ENCODE measurements at places on chromosomes 2 and 18.
A peak's percentile ranks its signal among the peaks of the same experiment; 100 is the strongest.

- no peak for DNase-seq
Observed at GRCh38 chr2:240204431-240205276, 64.2 kb upstream of the OTOS start.

- no peak for DNase-seq
Observed at GRCh38 chr2:141125432-141125831, 1005.4 kb downstream of the LRP1B start.

DNA sequence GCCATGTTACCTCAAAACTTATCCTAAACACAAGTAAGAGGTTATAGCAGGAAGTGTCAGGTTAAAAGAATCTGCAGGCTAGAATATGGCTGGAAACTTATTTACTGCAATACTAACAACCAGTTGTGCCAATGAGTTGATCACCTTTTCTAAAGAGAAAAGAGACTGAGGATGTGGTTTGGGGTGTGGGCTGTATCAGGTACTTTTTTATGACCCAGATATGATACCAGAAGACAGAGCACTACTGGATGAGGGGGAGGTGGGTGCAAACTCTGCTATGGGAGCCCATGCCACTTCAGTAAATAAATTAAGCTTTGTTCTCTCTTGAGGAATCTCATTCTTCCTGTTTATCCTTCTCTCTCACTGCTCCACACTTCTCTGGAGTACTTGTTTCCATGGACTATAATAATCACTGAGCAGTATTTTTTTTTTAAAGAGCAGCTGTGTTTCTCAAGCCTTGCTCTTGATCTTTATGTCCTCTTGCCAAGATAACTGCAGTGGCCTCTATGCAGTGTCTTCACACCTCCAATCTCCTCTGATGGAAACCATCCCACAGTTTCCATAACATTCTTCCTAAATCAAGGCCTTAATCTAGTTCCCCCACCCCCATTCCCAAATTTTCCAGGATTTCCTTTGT is 51.2 kb upstream of the NOSTRIN start:
- DNase-seq, result no peak

- no peak for DNase-seq
Observed at GRCh38 chr2:20977520-20978180, 66.2 kb downstream of the APOB start.

DNA sequence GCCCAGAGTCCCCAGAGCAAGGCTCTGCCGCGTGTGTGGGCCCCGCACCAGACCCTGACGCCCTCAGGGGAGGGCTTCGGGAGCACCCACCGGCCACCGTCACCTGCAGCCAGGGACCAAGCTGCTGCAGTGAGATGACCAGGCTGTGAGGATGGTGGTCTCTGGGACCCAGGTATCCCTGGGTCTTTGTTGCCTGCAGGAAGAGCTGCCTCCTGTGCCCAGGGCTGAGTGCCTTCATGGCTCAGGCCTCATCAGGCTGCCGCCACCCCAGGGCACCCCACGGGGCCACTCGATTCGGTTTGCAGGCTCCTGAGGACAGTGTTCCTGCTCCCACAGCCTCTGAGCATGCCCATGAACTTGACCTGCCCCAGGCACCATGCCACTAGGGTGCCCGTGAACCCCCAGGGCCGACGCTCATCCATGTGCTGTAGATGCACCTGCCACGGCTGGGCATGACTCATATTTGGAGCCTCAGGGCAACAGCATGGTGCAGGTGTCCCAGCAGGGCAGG is 109.8 kb downstream of the FAM210A start:
- no peak for DNase-seq

DNA sequence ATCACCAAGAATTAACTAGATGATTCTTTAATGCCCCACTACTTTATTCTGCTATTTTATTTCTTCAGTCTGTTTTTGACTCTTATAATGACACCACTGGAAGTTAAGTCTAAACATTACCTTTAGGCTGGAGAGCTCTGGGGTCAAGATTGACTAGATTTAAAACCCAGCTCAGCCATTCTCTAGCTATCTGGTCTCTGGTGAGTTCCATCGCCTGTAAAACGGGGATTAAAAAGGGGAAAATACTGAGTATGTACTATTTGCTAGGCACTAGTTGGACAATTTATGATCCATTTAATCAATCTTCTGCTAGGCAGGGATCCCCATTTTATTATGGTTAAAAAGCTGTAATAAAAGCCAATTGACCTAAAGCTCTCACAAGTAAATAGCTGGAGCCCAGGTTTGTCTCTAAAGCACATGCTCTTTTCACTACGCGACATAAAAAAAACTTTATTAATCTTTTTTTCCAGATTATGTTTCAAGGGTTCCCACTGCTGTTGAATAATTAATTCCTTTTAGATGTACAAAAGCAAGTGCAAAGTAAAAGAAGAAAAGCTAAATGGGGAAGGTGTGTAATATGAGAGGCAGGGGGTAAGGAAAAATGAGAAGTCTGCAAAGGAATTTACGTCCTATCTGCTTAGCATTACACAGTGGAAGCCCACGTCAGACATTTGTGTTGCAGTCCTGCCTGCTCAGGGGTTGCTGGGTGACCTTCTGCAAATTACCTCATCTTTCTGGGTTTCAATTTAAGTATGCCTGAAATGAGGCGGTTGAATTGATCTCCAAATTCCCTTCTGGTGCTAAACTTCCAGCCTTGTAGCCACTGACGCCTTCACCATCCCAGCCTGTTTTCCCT is 918 bp upstream of the NABP1 start:
- DNase-seq, result peak; percentile 84
